ENCODE measurements at places on chromosomes 1 and 21.

- DNase-seq, result no peak
These were observed 70.8 kb downstream of the DTL start for GRCh38 chr1:212106286-212106792.

DNA sequence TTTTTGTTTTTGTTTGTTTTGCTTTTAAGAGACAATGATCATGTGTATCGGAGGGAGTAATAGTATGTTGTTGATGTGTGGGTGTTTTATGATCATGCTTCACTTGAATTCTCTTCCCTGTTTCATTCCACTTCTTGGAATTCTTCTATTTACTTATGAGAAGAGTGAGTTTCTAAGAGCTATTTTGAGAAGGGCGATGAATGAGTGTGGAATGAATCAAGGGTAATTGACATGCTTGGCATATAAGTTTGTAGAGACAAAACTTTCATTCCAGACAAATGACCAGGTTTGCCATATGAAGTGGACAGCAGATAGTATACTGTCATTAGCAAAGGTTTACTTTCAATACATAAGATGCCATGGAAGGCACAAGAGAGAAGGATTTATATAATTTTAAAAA lies 42.3 kb upstream of the PDC start:
- DNase-seq, result no peak

DNA sequence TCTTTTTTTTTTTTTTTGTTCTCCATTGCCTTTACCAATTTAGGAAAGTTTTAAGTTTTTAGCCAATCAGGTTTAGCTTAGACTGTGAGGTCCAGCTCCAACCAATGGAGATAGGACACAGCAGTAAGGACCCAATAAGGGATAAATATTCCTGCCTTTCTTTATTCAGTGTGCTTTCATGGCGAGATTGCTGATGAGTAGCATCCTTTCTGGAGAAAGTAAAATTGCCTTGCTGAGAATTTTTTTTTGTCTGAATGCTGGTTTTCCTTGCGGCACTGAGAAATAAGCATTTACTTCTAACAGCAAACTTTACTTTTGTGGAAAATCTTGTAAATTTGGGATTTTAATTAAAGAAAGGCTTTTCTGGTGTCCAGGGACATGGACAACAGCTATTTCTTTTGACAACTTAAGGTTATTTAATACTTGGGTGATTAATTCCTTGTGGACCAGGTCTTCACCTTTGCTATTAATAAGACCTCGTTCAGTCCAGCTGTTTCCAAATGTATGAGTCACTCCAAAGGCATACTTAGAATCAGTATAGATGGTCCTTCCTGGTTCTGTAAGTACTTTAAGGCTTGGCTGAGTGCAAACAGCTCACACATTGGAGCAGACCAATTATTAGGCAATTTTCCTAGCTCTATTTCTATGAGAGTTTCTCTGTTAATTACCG lies 54.1 kb downstream of the SERINC2 start:
- DNase-seq, result no peak

- DNase-seq, result no peak
These were observed 39.5 kb upstream of the FAM20B start for GRCh38 chr1:178986204-178986603.

DNA sequence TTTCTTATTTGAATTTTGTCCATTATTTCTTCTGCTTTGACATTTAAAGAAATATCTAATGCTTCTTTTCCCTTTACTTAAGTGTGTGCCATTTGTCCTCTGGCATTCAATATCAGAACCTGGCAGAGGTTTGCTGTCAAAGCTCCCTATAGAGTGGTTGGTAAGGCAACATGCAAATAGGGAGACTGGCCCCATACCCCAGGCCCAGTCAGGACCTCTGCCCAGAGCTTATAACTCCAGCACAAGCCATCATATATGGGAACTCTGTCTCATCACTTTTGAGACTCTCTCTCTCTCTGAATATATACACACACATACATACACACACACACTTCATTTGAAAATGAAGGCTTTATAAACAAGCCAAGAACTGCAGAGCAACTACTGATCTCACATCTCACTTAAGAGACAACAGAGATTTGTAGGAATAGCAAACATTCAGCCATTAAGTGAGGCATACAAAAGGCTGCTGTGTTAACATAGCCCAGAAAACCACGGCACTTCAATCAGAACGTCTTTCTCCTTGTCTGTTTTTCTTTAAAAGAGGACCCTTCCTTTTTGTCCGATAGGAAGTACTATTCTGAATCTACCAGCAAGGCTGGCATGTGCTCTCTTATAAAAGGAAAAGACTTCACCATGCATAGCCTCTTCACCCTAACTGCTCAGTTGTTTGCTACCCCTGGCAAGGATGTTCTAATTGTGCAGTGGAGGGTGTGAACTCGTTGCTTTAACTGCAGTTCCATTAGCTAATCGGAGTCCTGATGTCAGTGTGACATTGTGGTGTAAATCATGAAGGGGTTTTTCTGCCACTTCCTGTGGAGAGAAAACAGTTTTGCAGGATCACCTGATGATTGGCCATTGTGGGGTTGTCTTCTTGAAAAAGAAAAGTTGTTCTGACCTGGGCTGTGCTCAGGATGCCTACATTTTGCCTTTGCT lies 101.7 kb downstream of the NR5A2 start:
- DNase-seq, result no peak

DNA sequence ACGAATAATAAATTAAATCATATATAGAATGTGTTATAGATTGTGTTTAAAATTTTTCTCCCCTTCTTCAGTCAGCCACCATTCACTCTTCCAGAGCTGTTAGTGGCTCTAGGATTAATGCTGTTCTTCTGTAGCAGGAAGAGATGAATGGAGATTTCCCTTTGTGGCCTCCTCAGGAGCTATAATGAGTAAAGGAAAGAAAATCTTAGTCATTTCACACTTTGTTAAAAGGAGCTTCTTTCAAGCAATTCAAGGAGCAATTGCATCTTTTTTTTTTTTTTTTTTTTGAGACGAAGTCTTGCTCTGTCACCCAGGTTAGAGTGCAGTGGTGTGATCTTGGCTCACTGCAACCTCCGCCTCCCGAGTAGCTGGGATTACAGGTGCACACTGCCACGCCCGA lies 23.7 kb upstream of the TMCO2 start:
- no peak for DNase-seq

Data from muscle of leg (tissue), 16 donors.